ENCODE measurements at places on chromosomes 7 and 10.

- no peak for DNase-seq
Measured at GRCh38 chr10:49056356-49056755, 59.0 kb downstream of the VSTM4 start.

GRCh38 chr7:66238773-66239466, 33.8 kb downstream of the TPST1 start:
- DNase-seq = no peak

DNA sequence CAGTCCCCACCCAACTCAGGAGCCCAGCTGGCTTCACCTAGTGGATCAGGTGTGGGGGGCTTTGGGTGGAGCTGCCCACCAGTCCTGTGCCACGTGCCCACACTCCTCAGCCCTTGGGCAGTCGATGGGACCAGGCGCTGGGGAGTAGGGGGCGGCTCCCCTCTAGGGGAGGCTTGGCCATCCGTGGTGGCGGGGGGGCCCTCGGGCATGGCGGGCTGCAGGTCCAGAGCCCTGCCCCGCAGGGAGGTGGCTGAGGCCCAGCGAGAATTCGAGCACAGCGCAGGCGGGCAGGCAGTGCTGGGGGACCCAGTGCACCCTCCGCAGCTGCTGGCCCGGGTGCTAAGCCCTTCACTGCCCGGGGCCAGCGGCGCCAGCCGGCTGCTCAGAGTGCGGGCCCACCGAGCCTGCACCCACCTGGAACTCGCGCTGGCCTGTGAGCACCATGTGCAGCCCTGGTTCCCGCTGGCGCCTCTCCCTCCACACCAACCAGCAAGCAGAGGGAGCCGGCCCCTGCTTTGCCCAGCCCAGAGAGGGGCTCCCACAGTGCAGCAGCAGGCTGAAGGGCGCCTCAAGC, 29.3 kb downstream of the ASNS start:
- no peak for DNase-seq

DNA sequence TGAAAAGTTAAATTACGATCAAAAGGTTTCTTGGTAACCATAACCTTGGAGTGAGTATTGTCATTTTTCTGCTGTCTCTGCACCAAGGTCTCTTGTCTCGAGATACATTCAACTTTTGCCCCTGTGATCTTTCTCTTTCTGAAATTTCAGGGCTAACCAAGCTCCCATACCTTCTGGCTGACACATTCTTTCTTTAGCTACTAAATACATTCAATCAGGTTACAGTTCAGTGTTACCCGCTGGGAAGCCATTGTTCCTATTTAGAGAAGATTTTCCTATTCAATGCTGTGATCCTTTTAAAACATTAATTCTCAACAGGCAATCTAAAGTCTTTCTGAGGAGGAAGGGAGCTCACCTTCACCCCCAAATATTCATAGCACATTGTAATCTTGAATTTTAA, 22.9 kb upstream of the DMTF1 start:
- DNase-seq = no peak

- peak; percentile 37 for DNase-seq
Measured at GRCh38 chr10:81920213-81920829, 45.3 kb downstream of the NRG3 start.

- DNase-seq = no peak
Measured at GRCh38 chr7:286266-286665, 3.7 kb upstream of the FOXL3 start.

DNA sequence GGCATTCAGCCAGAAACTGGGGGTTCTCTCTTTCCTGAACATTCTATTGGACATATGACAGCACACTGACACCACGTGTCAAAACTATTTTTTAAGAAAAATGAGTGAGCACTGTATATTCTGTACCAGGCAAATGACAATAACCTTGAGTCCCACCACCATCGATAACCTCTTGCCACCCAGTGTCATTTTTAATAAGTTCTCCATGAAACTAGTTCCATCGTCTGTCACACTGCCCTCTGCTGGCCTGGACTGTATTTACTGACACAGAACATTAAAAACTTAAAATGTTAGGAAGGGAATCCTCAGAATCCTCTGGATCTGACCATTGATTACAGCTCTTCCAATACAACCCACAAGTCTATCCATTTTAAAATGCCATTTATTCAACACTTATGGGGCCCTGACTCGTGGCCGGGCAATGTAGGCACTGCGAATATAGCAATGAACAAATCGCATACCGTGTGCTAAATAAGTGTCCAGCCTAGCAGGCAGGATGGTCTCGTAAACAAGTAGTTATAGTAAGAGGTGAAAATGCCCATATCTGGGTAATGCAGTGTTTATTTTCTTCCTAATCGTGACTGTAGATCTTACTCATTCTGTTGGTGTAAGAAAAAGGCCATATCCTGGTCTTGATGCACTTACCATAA, 35.9 kb upstream of the CACNB2 start:
- peak; percentile 34 for DNase-seq

DNA sequence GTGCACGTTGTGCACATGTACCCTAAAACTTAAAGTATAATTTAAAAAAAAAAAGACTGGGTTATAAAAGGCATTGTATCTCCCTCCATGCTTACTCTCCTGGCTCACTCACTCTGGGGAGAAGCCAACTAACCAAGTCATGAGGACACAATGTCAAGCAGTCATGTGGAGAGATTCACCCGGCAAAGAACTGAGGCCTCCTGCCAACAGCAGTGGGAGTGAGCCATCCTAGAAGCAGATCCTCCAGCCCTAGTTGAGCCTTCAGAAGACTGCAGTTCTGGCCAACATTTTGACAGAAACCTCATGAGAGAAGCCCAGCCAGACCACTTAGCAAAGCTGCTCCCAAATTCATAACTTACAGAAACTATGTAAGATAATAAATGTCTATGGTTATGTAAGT, 521.7 kb upstream of the FZD8 start:
- DNase-seq = no peak

Measured in GM13977 (cell line).